ENCODE measurements at places on chromosomes 11 and 22. TPM values are rescaled to one million over a fixed set of nuclear protein-coding genes. Genes with fewer than 3 reads are reported as not detected.

Gene PACSIN3
- 4.6 TPM for total RNA-seq

GRCh38 chr22:36144886-36145541, 15.5 kb downstream of the APOL3 start:
- H3K36me3 ChIP-seq: peaks cover 5% of the 10 kb centered on the region

Gene CADM1
- 1.7 TPM for total RNA-seq

Gene OR10A2
- total RNA-seq: not detected

DNA sequence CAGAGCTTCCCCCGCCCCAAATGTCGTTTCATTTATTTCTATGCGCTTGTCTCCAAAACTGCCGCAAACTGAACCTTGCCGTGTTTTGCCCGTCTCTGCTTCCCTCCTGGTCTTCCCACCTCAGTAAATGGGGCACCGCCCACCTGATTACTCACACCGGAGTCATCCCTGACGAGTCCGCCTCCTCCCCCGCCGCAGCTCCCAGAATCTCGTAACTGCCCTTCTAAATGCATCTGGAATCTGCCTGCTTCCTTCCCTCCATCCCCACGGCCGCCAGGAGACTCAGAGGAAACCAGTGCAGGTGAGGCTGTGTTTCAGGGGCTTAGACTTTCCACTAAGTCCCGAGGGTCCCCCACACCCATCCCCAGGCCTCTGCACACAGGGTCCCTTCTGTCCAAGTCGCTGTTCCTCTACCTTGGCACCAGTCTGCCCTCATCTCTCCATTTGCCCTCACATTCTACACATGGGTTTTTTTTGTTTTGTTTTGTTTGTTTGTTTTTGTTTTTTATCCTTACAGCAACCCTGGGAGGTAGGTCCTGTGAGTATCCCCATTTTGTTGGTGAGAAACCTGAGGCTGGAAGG, 62.6 kb upstream of the PHF21B start:
- no peak overlapping the region for H3K27ac ChIP-seq
- peaks cover 44% of the 10 kb centered on the region for H3K27me3 ChIP-seq
- DNase-seq: peak; percentile 12
- peaks cover 24% of the 10 kb centered on the region for H3K4me1 ChIP-seq
- peak overlapping the region; percentile 29 for H3K4me3 ChIP-seq

DNA sequence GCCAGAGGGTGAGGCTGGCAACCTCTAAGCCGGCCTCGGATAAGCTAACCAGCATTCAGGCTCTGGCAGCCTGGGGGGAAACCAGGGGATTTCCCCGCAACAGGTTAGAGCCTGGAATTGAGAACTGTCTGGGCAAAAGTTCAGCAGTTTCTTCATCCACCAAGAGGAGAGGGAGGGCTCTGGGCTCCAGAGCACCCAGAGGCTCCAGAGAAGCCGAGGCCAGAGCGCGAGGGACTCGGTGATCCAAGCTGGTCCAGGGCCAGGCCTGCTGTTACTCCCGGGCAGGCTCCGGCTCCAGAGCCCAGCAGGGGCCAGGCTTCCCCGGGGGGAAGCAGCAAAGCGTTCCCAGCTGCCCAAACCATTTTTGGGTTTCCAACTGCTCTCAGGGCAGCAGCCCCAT, 13.3 kb upstream of the SH3BP1 start:
- H3K4me1 ChIP-seq: peaks cover 56% of the 10 kb centered on the region
- peak overlapping the region; percentile 16 for H3K4me3 ChIP-seq
- no peak for DNase-seq
- H3K36me3 ChIP-seq: no peaks in the 10 kb centered on the region

GRCh38 chr11:22459048-22459447, 120.9 kb downstream of the SLC17A6 start:
- no peak overlapping the region for H3K27ac ChIP-seq
- peaks cover 6% of the 10 kb centered on the region for H3K27me3 ChIP-seq
- no peaks in the 10 kb centered on the region for H3K36me3 ChIP-seq

GRCh38 chr11:27524155-27524554, 17.6 kb upstream of the LIN7C start:
- no peak overlapping the region for H3K27ac ChIP-seq
- DNase-seq: no peak
- no peaks in the 10 kb centered on the region for H3K36me3 ChIP-seq
- no peaks in the 10 kb centered on the region for H3K27me3 ChIP-seq

Gene LAYN
- total RNA-seq: 12.3 TPM

GRCh38 chr11:118184784-118185579, 8.5 kb upstream of the SCN2B start:
- peaks cover 13% of the 10 kb centered on the region for H3K4me1 ChIP-seq
- peaks cover 36% of the 10 kb centered on the region for H3K27me3 ChIP-seq
- H3K4me3 ChIP-seq: no peak overlapping the region
- no peak overlapping the region for H3K27ac ChIP-seq
- H3K36me3 ChIP-seq: no peaks in the 10 kb centered on the region

GRCh38 chr22:37328017-37328416, 45.7 kb downstream of the CYTH4 start:
- no peak overlapping the region for H3K27ac ChIP-seq
- peaks cover 72% of the 10 kb centered on the region for H3K27me3 ChIP-seq
- no peak for DNase-seq
- no peaks in the 10 kb centered on the region for H3K36me3 ChIP-seq
- H3K4me1 ChIP-seq: no peaks in the 10 kb centered on the region

Gene POU2F3
- total RNA-seq: 0.39 TPM

DNA sequence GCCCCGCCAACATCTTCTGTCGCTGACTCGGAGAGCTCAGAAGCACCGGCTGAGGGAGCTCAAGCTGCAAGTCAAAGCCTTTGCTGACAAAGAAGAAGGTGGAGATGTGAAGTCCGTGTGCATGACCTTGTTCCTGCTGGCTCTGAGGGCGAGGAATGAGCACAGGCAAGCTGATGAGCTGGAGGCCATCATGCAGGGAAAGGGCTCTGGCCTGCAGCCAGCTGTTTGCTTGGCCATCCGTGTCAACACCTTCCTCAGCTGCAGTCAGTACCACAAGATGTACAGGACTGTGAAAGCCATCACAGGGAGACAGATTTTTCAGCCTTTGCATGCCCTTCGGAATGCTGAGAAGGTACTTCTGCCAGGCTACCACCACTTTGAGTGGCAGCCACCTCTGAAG, 6.7 kb downstream of the RAG1 start:
- peaks cover 37% of the 10 kb centered on the region for H3K27me3 ChIP-seq
- no peaks in the 10 kb centered on the region for H3K4me1 ChIP-seq
- no peak for DNase-seq
- H3K27ac ChIP-seq: no peak overlapping the region

DNA sequence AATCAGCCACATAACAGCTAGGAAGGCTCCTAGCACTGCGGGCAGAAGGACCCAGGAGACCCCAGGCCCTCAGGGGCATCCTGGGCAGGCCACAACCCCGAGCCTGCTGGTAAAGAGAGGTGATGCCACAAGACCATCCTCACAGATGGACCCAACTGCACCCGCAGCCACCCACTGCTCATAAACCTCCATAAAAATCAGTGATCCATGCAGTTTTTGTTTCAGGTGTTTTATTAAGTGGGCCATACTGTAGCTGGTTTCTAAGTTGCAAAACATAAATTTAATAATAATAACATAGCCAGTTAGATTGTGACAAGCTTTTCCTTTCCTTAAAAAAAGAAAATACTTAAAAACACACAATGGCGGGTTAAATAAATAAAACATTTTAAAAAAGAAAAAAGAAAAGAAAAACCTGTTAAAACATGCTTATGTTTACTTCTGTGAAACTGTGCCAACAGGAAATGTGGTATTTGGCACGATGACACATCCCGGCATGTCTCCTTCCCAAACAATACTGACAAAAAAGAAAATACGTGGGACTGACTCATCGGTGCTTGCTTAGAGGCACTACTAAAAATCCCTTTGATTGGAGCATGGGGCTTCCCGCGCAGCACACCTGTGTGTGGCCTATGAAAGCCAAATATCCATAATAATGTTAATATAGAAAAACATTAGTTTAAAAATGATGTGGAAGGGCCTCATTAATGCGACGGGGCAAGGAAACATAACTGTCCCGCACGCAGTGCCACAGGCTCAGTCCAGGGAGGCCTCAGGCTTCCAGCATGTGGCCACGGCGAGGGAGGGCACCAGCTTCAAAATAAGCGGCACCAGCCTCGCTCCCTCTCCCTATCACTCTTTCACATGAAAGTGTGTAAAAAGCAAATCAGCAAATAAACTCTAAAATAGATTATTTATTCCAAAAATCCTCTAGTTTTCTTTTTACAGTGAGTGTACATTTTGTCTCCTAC, 47.5 kb upstream of the SCUBE2 start:
- H3K4me1 ChIP-seq: peaks cover 37% of the 10 kb centered on the region
- H3K27me3 ChIP-seq: no peaks in the 10 kb centered on the region
- no peak overlapping the region for H3K4me3 ChIP-seq
- DNase-seq: peak; percentile 33

GRCh38 chr11:106507645-106508306, 430.3 kb downstream of the AASDHPPT start:
- no peaks in the 10 kb centered on the region for H3K36me3 ChIP-seq
- H3K27me3 ChIP-seq: no peaks in the 10 kb centered on the region
- no peak overlapping the region for H3K27ac ChIP-seq
- H3K4me3 ChIP-seq: no peak overlapping the region

Gene TTC12
- total RNA-seq: 17.4 TPM

DNA sequence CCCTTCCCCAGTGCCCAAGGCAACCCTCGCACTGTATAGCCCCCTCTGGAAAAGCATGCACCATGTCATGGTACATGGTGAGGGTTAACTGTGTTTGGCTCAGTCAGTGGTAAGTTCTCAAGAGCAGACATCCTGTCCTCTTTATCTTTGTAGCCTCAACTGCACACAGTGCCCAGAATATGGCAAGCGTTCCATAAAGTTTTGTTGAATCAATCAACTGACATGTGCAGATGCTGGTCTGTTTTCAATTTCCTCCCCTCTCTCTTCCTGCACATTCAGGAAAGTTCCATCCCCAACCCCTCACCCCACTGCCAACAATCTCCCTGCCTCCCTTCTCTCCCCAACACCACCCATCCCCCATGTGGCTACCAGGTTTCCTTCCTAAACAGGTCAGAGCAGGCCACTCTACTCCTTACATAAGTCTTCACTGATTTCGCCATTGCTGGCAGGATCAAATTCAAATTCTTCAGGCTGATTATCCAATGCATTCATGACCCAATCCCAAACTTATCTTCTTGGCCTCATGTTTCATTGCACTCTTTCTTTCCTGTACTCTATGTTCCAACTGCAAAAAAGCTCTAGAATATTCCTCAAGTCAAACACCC, 15.5 kb upstream of the TMPRSS5 start:
- DNase-seq: no peak
- no peaks in the 10 kb centered on the region for H3K36me3 ChIP-seq
- H3K4me3 ChIP-seq: no peak overlapping the region
- no peaks in the 10 kb centered on the region for H3K4me1 ChIP-seq

Gene RASD2
- total RNA-seq: 0.28 TPM

DNA sequence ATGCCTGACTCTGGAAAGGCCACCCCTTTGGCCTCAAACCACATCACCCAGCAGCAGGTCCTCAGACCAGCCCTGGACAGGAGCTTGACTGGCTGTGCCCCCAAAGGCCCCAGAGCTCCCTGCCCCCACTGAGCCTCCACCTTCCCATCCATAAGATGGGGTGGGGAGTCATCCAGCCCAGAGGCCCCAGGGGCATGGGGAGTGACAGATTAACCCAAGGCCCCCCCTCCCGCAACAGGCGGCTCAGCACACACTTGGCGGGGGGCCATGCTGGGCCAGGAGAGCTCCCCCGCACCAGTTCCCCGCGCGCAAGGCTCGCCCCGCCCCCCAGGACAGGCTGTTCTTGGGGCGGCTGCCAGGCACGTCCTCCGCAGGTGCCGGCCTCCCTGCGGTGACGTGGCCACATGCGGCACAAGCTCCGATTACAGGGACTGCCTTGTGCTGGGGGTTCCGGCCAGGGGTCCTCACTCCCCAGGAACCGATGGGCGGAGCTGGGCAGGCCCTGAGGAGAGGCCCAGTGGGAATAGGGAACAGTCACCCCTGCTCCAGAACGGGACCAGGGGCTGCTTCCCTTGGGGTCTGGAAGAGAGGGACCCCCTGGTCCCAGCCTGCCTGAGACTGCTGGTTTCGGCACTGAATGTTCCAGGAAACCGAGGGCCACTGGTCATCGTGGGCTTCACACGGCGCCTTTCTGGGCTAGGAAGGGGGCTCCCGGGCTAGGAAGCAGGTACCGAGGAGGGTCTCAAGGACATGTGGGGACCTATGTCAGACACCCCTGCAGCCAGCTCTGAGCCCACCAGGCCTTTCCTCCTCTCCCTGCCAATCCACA, 5.1 kb upstream of the CDKN1C start:
- H3K27me3 ChIP-seq: no peaks in the 10 kb centered on the region
- H3K4me3 ChIP-seq: no peak overlapping the region
- H3K36me3 ChIP-seq: no peaks in the 10 kb centered on the region
- no peak overlapping the region for H3K27ac ChIP-seq
- no peak for DNase-seq

DNA sequence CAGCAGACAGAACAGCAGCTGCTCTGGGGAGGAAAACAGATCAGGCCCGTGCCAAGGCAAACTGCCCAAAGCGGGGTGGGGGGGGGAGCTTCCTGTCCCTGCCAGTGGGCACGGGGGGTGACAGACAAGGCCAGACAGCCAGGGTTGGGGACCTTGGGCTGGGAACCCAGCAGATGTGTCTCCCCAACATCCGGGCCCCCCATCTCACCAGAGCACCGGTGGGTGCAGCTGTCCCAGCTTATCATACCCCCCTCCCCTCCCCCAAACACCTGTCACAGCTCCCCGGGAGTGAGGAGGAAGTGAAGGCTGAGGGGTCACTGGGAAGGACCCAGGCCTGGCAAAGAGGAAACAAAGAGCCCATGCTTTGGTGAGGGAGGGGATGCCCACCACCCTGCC, 1.3 kb downstream of the PPP1R14B start:
- H3K4me3 ChIP-seq: peak overlapping the region; percentile 93
- H3K27ac ChIP-seq: no peak overlapping the region
- peak; percentile 31 for DNase-seq
- H3K36me3 ChIP-seq: peaks cover 1% of the 10 kb centered on the region
- no peaks in the 10 kb centered on the region for H3K27me3 ChIP-seq

Gene GLYAT
- not detected for total RNA-seq

DNA sequence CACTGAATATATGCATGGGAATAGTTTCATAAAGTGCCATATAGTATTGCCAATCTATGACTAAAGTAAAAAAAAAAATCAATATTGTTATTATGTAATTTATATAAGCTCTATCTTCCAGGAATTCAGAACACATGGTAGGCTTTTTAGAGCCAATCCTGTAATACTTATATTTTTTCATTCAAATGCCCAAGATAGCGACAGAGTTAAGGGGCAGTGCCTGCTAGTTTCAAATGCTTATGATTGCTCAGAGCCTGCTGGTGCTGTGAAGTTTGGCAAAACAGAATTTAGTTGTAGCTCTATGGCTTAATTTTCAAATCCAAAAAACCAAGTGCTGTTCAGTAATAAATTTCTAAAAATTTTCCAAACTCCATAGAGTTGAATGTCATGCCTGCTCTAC, 39.0 kb upstream of the BLID start:
- peaks cover 11% of the 10 kb centered on the region for H3K27me3 ChIP-seq
- no peak for DNase-seq
- H3K27ac ChIP-seq: no peak overlapping the region
- no peak overlapping the region for H3K4me3 ChIP-seq
- no peaks in the 10 kb centered on the region for H3K36me3 ChIP-seq

Gene LMNTD2
- 5.5 TPM for total RNA-seq
